Brain pericyte (primary cell): ENCODE measurements at places on chromosomes 2 and 18.

DNA sequence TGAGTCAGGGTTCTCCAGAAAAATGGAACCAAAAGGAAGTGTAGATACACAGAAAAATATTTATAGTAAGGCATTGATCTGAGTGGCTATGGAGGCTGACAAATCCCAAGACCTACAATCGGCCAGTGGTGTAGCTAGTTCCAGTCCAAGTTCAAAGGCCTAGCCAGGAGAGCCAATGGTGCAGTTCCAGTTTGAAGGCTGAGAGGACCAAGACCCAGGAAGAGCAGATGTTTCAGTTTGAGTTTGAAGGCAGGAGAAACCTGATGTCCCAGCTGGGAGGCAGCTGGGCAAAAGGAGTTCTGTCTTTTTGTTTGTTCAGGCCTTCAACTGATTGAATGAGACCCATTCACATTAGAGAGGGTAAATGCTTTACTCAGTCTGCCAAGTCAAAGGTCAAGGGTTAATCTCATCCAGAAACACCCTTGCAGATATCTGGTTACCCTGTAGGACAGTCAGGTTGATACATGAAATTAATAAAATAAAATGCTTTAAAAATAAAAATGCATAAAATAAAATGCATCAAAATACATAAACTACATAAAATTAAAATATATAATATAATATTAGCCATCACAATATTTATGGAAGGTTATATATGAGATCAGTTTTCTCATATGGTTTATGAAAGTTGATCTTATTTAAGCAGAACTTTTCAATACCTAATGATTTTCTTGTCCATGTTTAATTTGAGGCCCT is 38.7 kb downstream of the KCNE4 start:
- DNase-seq: no peak

- no peak for DNase-seq
Observed at GRCh38 chr2:215782965-215783364, 230.4 kb downstream of the MREG start.

DNA sequence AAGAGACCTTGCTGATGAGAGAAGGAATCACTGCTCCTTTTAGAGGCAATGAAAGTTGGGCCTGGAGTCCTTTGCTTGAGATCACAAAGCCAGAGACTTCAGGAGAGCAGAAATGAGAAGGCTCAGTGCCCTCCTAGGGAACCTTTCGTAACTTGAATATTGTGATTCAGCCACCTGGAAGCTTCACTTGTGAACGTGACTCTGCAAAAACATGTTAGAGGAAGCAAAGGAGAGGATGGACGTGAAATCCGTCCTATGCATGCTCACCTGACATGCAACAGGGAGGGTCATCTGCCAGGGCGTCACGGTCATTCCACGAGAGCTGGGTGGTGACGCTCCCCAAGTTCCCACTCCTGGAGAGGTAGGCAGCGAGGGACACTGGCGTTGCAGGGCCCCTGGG is 243.6 kb downstream of the AGAP1 start:
- DNase-seq: no peak

- no peak for DNase-seq
Observed at GRCh38 chr18:59140302-59140885, 710 bp downstream of the SEC11C start.

DNA sequence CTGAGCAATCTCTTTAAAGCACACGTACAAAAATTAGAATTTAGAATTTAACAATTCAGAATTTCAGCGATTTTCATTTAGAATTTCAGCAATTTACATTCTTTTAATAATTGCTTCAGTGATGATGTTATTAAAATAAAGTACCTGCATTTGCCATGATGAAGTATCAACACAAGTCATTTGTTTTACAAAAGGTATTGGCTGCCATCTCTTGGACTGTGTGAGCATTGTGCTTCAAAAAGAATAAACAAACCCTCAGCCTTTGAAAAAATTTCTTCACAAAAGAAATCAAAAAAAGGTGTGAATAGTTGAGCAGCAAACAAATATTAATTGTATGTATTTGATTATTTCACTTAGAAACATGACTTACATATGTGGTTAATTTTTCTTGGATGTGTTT is 27.1 kb upstream of the ZC3H15 start:
- DNase-seq: no peak

DNA sequence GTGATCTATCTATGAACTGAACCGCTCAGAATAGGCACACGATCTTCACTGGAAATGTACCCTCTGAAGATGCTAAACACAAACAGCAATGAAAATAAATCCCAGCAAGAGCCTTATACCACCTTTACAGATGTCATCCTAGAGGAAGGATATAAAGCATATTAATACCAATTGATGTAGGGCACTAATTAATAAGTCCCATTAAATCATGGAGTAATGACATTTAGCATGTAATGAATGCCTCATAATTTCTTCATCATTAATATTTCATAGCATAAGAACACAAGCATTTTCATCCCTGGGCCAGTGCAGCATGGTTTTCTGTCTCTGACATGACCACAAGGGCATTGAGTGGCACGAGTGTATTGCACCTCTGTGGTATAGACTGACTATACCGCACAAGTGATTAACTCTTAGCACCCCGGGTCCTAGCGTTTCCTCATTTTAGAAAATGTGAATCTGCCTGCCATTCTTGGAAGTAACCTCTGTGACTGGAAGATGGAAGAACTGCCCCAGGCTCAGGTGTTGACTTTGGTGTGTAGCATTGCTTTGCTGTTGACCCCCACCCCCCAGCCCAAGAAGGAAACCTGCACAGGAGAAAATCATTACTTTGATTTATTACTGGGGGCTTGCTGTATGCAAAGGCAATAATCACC is 1.4 kb upstream of the TMEM178A start:
- DNase-seq: no peak

- DNase-seq: no peak
Observed at GRCh38 chr2:187495324-187495723, 47.3 kb upstream of the CALCRL start.
